ENCODE measurements at places on chromosomes 3 and 15.

GRCh38 chr3:153693207-153693606 is 428.0 kb upstream of the ARHGEF26 start:
- DNase-seq = no peak

DNA sequence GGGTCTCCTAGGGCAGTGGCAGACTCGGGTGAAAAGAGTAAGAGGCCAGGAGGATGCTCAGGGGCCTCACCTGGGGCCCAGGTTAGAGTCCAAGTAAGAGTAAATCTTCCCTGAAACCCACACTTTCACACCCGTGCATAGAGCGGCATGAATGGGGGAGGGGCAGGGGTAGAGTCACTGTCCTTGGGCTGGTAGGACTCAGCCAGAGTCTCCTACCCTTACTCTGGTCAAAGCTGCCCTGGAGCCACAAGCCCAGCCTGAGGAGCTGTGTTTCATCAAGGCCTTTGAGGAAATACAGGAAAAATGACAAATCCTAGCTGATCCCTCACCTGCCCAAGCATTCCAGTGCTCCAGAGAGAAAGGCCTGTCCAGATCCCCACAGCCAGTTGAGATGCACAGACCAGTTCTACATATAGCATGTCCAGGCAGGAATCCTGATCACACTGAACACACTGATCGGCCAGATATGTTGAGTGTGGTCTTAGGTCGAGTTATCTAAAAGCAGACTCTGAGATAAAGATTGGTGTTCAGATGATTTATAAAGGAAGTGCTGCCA is 16.7 kb upstream of the CTNNB1 start:
- DNase-seq = no peak

DNA sequence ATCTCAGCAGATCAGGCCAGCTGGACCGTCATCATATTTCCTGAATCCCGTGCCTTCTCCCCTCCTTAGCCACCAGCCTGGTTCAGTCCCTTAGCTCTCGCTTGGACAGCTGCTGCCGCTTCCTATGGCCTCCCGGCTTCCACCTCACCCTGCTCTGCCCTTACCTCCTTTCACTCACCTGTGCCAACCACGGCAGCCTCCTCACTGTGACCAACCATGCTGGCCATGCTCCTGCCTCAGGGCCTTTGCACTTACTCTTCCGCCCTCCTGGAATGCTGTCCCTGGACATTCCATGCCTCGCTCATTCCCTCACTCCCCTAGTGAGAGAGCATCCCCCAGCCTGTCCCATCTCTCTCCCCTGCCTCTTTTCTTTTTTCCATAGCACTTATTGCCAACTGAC is 19.2 kb downstream of the GRIP2 start:
- no peak for DNase-seq

- no peak for DNase-seq
Measured at GRCh38 chr3:19668163-19668562, 265.9 kb downstream of the EFHB start.

DNA sequence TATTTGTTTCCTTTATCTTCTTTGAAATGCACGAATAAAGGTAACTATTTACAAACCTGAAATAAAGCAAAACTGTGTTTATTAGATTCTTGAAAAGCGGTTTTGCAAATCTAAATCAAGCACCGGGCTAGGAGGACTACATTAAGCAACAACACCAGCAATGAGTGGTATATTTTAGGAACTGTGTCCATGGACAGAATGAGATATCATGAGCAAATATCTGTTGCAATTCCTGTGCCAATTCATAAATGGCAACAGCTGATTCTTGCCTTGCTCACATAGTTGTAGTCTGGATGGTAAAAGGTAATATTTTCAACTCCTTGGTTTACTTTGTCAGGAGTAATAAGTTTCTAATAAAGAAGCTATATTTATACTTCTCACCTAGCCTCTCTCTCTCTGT is 403.3 kb downstream of the LPP start:
- no peak for DNase-seq

DNA sequence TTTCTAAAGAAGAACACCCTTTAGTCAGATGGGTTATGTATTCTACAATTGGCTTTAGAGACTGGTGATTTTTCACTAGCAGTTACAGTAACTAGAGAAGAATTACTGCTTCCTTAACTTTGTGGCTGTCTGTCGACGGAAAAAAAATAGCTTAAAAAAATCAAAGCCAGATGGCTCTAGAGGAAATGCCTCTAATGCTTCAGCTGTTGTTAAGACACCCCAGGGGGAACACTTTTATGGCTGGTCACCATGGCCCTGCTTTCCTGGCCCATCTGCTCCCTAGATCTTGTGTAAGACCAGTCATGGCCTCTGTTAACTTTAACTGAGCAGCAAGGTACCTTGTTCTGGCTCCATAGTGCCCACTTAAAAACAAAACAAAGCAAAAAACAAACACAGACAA is 198.6 kb upstream of the PLSCR5 start:
- DNase-seq = no peak

DNA sequence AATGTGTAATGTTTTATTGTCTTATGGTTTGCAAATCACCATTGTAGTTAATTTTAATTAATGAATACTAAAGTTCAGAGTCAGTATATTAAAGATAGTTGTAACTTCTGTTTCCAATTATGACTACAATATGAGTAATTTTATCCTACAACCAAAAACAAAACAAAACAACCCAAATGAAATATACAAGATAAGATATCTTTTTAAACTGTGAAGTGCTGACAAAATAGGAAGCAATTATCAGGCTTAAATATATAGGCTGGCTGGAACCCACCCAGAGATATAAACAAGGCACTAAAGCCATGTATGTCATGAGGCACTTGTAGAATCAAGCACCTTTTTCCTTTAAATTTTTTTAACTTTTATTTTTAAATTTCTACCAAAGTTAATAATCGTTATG is 108.6 kb upstream of the LRRFIP2 start:
- no peak for DNase-seq

- DNase-seq = no peak
Measured at GRCh38 chr3:190306513-190307163, 15.6 kb downstream of the CLDN1 start.

DNA sequence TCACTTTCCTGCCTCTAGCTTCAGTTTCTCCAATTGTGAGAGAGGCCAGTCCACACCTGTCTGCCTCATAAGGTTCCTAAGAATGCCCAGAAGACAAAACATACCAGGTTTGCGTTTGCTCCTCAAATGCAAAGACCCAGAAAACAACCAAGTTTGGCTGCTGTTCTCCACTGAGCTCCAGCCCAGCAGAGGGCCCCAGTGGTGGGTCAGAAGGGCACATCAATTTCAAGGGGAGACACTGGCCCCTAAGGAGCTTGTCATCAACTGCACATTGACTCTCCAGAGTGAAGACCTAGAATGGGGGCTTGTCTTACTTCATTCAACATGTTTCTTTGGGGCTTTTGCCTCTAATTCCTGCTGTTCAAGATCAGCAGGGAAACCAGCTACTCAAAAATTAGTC is 127.9 kb upstream of the SLC6A11 start:
- DNase-seq = no peak

DNA sequence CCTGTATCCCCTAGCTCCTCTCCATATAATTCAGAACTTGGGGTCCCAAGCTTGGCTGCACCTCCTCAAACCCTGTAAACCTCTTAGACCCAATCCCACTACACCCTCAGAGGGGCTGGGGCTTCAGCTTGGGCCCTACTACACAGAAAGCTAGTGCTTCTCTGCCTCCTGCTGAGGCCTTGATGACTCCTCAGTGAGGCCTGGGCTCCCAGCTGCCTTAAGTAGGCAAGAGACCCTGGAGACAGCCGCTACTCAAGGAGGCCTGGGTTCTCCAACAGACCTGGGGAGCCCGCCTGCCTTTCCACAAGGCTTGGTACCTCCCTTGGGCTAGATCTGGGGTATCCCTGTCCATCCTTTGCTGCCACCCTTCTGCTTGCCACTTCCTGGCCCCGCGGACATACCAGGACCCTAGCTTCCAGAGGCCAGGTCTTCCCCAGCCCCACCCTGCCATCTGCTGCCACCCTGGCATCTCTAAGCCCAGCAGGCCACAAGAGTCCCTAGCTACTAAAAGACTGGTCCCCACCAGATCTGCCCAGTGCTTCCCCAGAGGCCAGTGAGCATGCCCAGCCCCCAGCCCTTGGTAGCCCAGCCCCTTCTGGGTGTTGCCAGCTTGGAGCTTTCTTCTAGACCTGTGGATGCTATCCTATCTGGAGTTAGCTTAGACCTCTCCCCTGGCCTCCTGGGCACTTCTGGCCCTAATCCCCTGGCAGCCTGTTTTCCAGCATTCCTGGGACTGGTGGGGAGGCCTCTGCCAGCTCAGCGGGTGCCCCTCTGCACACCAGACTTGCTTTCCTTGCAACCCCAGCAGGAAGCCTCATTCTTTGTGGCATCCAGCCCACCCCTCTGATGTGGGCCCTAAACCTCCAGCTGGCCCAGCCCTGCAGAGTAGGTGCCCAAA is 13.7 kb downstream of the C15orf39 start:
- DNase-seq = no peak

GRCh38 chr3:18057471-18058091 is 315.1 kb upstream of the TBC1D5 start:
- DNase-seq = no peak

GRCh38 chr3:150770681-150771080 is 7.7 kb upstream of the SIAH2 start:
- no peak for DNase-seq

DNA sequence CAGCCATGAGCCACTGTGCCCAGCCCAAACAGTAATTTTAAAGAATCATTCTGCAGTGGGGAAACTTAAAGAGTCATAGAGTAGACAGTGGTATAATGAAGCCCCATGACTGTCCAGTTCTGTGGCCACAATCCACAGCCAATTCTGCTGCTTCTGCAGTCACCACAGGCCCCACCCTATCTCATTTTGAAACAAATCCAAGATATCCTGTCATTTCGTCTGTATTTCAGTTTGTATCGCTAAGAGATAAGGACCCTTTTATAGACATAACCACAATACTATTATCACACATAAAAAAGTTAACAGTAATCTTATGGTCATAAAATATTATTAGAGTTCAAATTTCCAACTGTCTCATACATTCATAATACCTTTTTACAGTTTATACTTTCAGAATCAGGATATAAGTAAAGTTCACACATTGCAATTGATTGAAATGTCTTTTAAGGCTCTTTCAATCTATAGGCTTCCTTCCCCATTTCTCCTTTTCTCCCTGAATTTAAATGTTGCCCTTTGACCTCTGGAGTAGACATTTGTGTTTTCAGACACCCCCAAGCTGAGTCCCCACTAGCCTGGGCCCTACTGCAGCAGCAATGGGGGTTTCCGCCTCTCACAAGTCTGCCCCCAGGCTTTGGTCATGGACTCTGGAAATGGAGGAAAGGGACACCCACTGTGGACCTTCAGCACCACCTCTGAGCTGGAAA is 4.2 kb upstream of the NUP210 start:
- no peak for DNase-seq

- DNase-seq = no peak
Measured at GRCh38 chr3:84547207-84547606, 411.6 kb upstream of the CADM2 start.

DNA sequence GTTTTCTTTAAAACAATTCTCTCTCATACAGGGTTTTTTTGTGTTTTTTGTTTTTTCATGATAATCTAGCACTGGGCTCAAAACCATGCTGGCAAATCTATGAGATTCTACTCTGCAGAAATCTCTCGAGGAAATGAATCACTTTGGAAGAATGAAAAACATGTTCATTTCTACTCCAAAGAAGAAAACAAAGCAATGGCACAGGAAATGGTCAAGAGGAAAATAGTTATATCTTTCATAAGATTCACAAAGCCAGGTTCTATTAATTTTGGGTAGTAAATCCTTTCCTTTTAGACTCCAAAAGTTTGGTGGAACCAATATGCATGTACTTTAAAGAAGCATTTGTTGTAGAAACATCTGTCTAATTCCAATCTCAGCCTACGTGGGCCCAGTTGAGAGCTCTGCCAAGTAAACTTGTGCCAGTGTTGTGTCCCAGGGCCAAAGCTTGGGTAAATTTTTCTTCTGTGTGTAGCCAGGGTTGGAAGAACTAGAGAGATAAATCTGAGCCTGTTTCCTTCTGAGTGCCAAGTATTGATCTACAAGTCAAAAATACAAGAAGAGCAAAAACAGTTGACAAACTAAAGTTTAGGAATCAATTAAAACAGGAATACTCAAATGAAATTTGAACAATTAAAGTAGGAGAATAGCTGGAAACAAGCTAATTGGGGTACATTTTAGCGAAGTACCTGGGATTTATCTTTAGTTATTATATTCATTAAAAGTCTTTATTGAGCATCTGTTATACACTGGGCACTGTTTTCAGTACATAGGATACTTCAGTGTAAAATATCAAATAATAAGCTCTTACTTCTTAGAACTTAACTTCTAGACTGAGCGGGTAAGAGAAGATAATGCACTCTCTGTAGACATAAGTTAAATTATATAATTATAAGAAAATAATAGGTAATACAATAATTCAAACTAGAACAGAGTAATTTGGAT is 657.5 kb upstream of the NECTIN3 start:
- DNase-seq = no peak

DNA sequence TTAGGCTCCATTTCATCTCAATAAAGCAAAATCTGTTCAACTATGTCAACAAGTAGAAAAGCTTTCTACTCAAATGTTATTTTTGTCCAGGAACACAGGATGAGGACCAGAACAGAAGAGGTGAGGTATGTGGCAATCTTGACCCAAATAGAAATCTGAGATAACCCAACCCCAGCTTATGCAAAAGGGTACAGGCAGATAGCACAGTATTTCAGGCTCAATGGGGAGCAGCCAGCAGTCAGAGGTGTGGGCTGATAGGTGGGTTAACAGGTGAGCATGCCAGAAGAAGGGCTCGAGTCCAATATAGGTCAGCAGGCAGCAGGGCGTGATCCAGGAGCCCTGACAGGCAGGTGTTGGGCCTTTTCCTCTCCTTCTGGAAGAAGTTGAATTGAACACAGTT is 281.2 kb upstream of the NR2F2 start:
- DNase-seq = no peak

DNA sequence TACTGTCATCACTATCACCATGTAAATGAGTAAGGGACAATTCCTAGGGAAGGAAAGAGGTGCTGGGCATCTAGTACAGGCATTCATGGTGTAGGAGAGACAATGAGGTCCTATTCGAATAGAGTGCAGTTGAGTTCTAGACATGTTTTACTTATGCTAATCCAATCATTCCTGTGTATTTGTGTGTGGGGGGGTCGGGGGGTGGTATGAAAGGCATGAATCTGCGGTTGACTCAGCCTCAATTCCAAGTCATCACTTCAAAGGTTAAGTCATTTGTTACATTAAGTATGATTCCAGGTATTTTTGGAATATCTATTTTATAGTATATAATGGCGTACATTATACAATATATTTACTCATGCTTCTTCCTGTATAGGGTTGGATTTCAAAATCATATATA is 163.1 kb upstream of the GALNT15 start:
- no peak for DNase-seq

DNA sequence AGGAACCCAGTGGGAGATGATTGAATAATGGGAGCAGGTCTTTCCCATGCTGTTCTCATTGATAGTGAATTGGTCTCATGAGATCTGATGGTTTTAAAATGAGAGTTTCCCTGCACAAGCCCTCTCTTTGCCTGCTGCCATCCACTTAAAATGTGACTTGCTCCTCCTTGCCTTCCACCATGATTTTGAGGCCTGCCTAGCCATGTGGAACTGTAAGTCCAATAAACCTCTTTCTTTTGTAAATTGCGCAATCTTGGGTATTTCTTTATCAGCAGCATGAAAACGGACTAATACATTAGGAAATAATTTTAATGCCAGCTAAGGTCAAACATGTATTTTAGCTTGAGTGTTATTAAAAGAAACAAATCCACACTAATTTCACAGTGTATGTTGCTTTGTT is 517.6 kb upstream of the ALCAM start:
- no peak for DNase-seq

GRCh38 chr3:112769286-112769978 is 77.2 kb downstream of the CD200R1L start:
- no peak for DNase-seq

GRCh38 chr15:36643551-36643950 is 64.1 kb downstream of the CDIN1 start:
- no peak for DNase-seq

GRCh38 chr3:194852831-194853508 is 167.3 kb downstream of the FAM43A start:
- DNase-seq = no peak

Data from aorta (tissue), 5 donors.